Effector CD8-positive, alpha-beta T cell (primary cell): ENCODE measurements at places on chromosomes 5 and 9.

DNA sequence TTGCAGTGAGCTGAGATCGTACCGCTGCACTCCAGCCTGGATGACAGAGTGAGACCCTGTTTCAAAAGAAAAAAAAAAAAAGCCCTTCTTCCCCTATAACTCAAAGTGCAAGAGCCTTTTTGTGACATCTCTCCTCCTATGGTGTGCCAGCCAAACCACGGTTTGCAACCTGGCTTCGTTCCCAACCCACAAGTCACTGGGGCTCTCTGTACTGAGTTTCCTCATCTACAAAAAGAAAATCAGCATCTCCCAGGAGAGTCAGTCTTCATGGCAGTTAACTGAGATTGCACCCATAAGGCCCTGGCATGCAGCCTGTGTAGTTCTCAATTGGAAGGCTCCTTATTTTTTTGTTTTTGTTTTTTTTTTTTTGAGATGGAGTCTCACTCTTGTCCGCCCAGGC is 14.8 kb downstream of the ODF2 start:
- no peak for DNase-seq

- DNase-seq, result no peak
These were observed 54.8 kb upstream of the COL15A1 start for GRCh38 chr9:98888801-98889421.

DNA sequence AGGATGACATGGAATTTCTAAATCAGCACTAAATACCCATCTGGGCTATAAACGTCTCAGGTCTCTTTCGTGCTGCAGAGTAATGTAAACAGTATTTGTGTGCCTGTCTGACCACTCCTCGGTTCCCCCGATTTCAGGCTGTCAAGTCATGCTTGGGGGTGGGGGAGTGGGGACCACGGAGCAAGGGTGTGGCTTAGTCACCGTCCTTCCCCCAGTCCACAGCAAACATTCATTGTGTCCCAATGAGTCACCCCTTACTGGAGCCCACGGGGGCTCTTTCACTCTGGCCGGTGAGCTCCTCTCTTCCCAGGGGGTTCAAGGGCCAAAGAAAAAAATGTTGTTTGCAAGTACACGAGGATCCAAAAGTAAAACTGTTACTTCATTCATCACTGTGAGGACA is 72.4 kb upstream of the ICE1 start:
- no peak for DNase-seq

DNA sequence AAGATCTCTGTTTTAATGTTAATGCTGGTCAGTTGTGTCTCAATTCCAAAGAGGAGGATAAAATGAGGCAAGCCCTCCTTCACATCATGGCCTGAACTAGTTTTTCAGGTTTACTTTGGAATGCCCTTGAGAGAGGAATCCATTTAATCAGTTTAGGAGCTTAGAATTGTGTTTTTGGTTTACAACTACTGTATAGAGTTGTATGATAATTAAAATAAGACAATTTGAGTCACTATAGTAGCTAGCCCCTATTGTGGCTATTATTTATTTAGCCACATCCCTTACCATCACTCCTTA is 107.8 kb upstream of the PRLR start:
- DNase-seq, result no peak

- no peak for DNase-seq
These were observed 91.7 kb downstream of the RFK start for GRCh38 chr9:76302543-76302942.

DNA sequence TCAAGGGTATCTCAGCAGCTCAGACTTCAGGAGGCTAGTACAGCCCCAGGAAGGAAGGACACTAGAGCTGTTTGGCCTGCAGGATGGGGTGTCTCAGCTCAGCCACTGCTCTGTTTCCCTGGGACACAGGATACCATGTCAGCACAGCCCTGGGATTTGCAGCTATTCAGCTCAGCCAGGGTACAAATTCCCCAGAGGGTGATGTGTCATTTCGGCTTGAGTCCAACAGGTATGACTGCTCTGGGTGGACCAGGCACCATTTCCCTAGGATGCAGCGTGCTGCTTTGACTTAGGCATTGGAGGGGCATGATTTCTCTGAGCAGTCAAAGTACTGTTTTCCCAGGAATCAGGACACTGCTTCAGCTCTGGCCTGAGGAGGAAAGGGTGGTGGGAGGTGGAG is 130.1 kb downstream of the ARSB start:
- DNase-seq, result no peak

GRCh38 chr5:57700072-57700471 is 217.5 kb upstream of the ACTBL2 start:
- DNase-seq, result no peak

DNA sequence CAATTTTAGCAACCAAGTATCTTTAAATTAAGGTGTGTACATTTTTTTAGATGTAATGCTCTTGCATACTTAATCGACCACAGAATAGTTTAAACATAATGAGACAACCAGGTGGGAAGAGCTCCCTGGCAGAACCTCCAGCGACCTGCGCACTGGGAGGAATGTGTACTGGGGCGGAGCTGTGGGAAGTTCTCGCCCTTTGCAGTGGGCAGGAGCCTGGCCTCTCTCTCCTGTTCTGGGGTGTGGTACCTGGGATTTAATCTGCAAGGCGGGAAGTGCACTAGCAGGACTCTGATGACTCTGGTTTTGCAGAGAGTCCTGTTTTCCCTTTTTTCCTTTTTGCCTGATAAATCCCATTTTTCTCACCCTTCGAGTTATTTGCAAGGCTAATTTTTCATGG is 150.7 kb downstream of the SLC28A3 start:
- DNase-seq, result no peak

GRCh38 chr9:34546834-34547827 is 24.3 kb upstream of the ENHO start:
- peak; percentile 10 for DNase-seq

- DNase-seq, result no peak
These were observed 498.2 kb downstream of the CDH12 start for GRCh38 chr5:22354956-22355355.

DNA sequence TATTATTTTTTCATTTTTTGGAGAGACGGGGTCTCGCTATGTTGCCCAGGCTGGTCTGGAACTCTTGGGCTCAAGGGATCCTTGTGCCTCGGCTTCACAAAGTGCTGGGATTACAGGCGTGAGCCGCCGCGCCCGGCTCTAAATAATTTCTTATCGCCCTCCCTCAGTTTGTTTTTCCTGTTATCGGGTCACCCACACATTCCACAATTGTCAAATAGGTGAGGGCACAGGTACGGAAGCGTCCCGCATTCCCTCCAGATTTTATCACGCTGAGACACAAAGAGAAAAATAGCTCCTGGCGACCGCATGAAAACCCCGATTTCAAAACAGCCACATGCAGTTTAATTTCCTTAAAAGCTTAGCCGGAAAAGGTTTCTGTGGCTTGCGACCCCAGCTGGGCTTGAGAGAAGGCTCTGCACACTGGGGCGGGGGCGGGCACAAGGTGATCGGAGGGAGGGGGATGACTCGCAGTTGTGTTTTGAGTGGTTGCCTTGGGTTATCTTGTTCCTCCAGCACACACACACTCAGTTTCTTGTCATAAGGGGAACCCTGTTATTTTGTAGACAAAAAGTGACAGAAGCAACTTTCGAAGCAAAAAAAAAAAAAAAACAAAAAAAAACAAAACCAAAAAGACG is 717 bp upstream of the IQGAP2 start:
- peak; percentile 63 for DNase-seq

DNA sequence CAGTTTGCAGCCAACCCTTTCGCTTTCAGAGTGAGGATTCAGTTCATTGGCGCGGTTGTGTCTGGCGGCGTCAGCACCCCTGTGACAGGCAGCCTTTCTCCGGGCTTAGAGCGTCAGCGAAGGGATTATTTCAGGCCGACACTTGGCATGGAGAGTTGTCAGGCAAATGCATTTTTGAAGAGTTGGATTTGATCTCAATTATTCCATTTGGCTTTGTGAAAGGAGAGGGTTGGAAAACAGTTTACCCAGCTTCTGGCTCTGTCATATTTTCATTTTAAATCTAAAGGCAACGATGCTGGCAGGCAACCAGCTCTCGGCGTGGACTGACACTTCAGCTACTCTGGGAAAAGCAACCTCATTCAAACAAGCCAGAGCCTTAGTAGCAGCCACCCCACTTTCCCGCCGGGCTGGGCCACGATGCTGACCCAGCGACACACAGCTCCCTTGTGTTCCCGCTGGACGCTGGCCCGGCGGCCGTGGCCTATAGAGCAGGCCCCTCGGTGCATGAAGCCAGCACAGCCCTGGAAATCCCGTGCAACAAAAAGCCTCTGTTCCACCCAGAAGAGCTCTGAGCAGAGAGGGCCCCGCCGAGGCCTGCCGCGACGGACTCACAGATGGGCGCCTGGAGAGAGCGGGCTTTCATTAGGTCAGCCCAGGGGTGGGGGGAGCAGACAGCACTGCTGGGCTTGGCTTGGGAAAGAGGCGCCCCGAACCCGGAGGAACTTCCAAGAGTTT is 28.9 kb upstream of the LPCAT1 start:
- DNase-seq, result no peak

DNA sequence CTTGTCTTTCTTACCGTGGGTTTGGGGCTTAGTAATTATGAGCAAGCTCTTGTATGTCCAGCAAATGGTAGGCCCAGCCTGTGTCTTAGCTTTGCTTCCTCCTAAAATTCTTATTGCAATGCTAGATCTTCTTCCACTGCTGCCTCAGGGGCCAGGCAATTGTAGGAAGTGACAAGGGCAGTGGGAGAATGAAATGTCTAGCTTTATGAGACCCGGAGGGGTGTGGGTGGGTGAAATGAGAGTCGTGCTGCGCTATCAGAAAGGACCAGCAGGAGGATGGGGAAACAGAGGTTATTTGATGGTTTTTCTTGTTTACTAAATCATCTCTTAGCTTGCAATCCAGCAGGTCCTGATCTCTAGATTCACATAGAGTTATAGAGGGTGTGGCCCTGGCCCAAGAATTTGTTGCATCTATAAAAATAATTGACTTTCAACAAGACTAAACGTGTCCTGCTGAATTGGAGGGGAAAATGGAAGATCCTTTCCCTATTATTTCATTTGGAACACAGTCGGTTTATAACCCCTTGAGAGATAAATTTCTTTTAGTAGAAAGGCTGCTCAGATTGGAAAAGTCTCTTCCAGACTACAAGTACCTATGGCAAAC is 43.7 kb downstream of the ZNF366 start:
- DNase-seq, result no peak

DNA sequence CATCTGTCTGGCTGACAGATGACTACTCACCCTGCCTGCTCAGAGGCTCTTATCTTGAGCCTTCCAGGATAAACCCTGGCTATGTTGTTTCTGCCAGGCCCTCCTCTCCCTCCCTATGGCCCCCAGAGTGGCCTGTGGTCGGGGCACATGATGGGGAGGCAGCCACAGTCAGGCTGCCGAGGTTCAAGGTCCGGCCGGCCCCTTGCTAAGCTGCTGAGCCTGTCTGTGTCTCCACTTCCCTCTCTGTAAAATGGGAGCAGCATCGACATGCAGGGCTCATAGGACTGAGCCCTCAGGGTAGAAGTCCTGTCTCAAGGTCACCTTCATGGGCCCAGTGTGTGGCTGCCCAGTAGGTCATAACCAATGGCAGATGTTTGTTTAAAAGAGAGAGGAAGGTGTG is 28.5 kb downstream of the WNK2 start:
- DNase-seq, result no peak

- no peak for DNase-seq
These were observed 145.1 kb downstream of the NXNL2 start for GRCh38 chr9:88680041-88680440.

DNA sequence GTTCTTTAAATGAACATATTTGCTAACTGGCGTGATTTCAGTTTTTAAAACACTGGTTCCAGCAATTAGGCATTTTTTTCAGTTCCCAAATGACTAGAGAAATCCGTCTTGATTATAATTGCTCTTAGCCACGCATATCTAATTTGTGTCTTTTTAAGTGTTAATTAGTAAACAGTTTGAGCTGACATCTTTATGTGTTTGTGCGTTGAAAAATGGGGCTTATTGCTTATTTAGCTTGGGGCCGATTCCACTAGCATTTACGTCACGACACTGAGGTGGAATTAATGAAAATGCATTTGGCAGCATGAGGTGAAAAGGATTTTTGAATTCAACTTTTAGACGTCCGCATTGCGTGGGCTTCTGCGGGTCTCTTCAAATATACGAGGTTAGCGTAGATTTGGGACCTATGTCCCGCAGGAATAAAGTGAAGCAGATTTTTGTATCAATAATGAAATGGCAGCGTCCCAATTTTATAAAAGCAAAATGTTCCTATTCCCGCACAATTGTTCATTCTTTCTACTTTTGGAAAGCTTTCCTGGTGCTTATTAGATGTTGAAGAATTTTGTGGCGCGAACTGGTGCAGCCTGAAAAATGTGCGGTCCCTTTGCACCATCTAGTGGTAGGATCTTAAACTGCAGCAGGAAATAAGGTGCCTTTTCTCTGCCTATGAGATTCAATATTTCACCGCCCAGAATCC is 122.7 kb upstream of the LMX1B start:
- peak; percentile 22 for DNase-seq

GRCh38 chr9:126830827-126831226 is 26.0 kb downstream of the ZBTB43 start:
- DNase-seq, result no peak

DNA sequence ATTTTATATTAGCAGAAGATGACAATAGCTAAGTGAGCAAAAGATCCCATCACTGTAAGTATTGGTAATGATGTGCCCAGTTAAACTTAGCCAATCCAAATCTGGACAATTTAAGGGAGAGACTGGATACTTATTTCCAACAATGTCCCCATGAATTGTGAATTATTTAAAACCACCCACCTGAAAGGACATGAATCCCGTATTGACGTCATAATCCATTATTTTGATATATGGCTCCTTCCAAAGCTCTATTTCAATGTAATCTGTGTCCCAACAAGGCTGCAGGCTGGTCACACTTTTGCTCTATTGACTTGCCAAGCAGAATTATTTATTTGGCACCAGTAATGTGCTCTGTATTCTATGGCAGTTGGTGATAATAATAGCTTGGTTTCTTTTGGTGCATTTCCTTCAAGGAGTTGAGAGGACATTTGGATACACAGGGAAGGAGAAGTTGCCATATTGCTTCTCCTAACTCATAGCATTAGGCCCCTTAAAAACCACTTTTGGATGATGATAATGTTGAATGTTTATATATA is 157.2 kb downstream of the NMUR2 start:
- no peak for DNase-seq

DNA sequence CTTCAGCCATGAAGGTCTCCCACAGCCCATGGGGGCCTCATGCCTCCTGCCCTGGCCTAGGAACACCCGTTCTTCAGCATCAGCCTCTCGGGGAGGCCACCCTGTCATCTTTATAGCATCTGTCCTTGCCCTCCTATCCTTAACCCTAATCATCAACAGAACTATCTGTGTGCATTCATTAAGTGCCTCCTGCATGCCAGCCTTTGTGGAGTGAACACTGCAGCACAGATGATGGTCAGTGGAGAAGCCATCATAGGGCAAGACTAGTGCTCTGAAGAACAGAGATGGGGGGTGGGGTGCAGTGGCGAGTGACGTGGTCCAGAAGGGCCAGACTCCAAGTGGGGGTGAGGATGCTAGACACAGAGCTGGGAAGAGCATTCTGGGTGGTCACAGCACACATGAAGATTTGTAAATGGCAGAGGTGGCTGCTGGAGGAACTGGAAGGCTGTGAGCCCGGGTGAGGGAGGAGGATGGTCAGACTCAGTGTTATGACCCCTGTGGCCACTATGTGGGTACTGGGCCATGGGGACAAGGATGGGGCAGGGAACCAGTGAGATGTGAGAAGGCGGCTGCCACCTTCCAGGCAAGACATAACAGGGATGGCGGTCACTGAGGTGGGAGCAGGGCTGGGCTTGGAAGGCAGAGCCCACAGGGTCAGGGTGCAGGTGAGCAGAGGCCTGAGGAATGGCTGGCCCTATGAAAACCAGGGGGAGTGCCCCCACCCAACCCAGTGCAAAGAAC is 3.6 kb upstream of the CARD19 start:
- DNase-seq, result no peak
